ENCODE measurements at places on chromosomes 1 and 21. TPM values are rescaled to one million over a fixed set of nuclear protein-coding genes. Genes with fewer than 3 reads are reported as not detected.

DNA sequence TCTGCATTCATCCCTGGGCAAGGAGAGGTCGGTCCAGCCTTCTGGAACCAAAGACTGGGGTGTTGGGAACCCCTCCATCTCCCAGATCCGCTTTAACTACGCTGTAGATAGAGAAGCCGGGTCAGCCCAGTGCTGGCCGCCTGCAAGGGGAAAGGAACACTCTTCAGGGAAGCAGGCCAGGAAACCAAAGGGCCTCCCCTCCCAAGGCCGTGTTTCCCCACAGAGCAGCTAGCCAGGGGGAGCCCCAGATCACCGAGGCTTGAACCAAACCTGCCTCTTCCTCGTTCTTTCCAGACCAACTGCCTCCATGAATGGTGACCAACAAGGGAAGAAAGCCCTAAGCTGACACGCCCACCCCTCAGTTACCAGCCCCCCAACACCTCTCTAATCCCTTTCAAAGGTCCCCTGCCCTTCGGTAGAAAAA, 1.2 kb upstream of the CHD5 start:
- DNase-seq = no peak

- DNase-seq = no peak
These were observed 65.2 kb downstream of the OBSCN start for GRCh38 chr1:228272831-228273571.

DNA sequence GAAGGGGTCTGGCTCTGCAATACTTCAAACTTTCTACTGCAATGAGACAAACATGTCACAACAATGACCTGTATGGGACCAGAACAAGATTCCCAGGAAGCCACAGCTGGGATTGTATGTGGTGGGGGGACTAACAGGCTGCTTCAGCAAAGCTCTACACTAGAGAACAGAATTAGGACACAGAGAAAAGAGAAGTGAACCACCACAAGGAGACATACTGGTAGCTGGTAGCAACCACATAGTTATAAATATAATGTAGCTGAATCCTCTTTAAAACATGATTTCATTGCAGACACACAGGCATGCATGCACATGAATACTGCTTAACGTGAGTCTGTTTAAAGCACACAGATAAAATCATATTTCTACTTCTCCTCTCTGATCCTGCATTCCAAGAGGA, 3.5 kb upstream of the ILDR2 start:
- no peak for DNase-seq

DNA sequence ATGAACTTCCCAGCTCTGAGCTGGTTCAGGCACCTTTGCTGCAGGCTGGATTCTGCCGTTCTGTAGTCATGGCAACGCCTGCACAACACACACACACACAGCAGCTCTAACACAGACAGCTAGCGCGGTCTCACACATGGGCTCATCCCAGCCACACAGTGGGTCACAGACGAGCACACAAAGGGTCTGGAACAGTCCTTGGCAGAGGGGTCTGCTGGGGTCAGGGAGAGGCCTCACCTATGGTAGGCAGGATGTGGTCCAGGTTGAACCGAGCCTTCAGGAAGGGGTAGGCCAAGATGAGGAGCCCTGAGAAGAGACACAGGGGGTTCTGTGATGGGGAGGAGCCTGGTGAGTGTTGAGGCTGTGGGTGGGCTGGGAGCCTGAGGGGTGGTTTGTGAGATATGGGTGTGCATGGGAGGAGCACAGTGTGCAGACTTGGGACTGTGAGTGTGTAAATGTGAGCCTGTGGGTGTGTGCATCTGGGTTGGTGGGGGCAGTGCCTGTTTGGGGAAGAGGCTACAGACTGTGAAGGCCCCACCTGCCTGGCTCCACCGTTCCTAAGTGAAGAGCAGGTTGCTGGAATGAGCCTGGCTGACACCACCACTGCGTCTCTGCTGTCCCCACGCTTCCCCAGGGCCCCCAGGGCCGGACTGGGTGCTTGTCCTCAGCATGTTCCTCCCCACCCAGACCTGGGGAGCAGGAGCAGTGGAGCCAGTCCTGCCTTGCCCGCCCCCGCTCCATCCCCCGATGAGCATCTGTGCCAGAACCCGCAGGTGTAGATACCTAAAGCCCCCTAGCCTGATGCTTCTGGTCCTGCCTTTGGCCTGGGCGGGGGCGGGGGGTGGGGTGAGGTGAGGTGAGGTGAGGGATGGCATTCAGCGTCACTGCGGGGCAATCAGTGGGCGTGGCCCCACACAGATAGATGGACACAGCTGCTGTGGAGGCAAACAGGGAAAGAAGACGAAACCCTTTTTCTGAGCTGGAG, 1.5 kb downstream of the KNCN start:
- DNase-seq = peak; percentile 13

GRCh38 chr1:117573386-117574023, 32.3 kb upstream of the TENT5C start:
- DNase-seq = no peak

GRCh38 chr1:11338284-11338924, 65.4 kb downstream of the UBIAD1 start:
- no peak for DNase-seq

GRCh38 chr1:10387677-10388386, 11.0 kb upstream of the PGD start:
- no peak for DNase-seq

DNA sequence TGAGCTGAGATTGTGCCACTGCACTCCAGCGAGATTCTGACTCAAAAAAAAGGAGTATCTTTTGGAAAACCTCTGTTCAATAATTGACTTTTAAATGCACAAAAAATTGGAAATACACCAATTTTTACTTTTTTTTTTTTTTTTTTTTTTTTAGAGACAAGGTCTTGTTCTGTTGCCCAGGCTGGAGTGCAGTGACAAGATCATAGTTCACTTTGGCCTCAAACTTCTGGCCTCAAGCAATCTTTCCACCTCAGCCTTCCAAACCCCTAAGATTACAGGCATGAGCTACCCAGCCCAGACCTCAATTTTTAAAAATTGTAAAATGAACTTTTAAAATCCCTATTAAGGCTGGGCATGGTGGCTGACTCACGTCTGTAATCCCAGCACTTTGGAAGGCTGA, 30.8 kb downstream of the NEK2 start:
- no peak for DNase-seq

DNA sequence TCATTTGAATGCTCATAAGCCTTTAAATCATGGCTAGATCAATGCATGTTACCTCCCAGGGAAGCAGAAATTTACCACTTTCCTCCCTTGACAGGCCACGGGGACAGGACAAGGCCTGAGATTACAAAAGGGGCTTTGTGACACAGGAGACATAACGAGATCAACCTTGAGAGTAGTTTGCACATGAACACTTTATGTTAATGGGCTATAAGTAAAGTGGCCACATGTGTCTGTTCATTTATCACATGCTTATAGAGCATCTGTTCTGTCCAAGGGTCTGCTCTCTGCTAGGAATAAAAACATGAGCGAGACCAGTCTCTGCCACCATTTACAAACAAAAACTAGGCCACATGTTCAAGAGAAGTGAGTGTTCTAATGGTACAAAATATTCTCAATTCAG, 144.1 kb upstream of the C8B start:
- DNase-seq = no peak

- no peak for DNase-seq
These were observed 9.0 kb downstream of the SH2D2A start for GRCh38 chr1:156807627-156808026.

DNA sequence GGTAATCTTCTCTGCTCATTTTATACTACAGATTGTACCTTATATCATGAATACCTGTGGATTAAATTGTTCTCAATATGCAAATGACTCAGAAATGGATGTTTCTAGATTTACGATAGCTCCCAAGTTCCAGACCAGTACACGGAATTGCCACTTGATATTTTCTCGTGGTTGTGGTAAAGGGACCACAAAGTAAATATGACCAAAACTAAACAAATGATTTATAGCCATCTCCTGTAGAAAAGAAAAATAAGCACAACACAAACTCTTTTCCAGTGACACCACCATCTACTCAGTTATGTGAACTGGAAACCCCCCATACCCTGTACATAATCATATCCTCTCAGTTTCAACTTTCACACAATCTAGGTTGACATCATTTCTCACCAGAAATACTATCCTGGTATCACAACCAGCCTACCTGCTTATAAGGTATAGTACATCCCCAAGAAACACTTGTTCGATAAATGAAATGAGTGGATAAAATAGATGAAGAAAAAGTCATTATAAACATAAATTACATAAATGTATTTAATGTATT, 172.3 kb downstream of the ADGRL4 start:
- DNase-seq = no peak

- no peak for DNase-seq
These were observed 55.6 kb upstream of the PPP2R5A start for GRCh38 chr1:212229654-212230053.

GRCh38 chr1:162351246-162351842, 25.3 kb downstream of the SPATA46 start:
- no peak for DNase-seq

- no peak for DNase-seq
These were observed 16.7 kb upstream of the SPATA6 start for GRCh38 chr1:48488721-48489120.

GRCh38 chr1:24865168-24865567, 64.9 kb downstream of the RUNX3 start:
- DNase-seq = no peak

GRCh38 chr1:246179401-246179800, 327.7 kb downstream of the SMYD3 start:
- no peak for DNase-seq

The CDC14A gene
- 136 TPM for total RNA-seq

The PAQR6 gene
- 2.8 TPM for total RNA-seq

The PRDM16 gene
- total RNA-seq = not detected

The RASSF5 gene
- 209 TPM for total RNA-seq

The OLIG2 gene
- not detected for total RNA-seq

The IVL gene
- total RNA-seq = not detected

The WDR64 gene
- 0.14 TPM for total RNA-seq

The TIE1 gene
- total RNA-seq = not detected

The DENND4B gene
- total RNA-seq = 87.2 TPM

The TEX38 gene
- total RNA-seq = not detected

The KIF2C gene
- 0.81 TPM for total RNA-seq

All from CD8-positive, alpha-beta T cell (primary cell).